Astrocyte (in vitro differentiated cells and primary cell): ENCODE measurements at places on chromosomes 2 and 18.

- H3K4me3 ChIP-seq, result no peak overlapping the region
- H3K4me1 ChIP-seq, result peaks cover 74% of the 10 kb centered on the region
- peaks cover 4% of the 10 kb centered on the region for H3K36me3 ChIP-seq
- H3K27ac ChIP-seq, result peak overlapping the region; percentile 98
- no peaks in the 10 kb centered on the region for H3K27me3 ChIP-seq
These were observed 261.1 kb upstream of the RASGRP3 start for GRCh38 chr2:33215299-33215698.

DNA sequence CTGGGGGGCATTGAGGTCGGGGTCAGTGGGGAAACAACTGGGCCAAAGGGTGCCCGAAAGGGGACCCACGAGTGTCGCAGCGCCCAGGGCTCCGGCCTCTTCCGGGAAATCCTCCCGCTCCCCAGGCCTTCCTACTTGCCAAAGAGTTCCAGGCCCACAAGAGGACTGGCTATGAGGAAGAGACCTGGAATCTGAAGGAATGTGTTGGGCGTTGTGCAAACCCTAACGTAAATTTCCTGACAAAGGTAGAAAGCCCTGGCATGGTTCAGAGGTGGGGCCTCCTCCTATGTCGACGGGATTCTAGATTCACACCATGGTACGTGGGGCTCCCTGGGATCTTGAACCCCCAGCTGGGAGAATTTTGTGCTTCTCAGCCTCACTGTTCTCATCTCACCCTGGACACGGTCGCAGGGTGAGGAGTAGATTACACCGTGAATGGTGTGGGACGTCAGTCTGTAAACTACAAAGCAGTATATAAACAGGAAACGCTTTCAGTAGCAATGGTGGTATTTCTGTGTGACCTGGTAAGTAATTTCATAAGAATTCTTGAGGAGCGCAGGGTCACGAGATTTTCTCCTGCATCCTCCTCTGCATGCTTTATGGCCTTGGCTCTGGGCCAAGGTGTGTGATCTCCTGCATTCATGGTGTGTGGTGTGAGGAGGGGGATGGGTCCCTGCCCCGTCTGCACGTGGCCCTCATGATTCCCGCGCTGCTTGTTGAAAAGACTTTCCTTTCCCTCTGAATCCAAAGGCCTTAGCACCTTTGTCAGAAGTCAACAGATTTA, 868 bp downstream of the HSBP1L1 start:
- H3K4me1 ChIP-seq, result peaks cover 32% of the 10 kb centered on the region
- H3K27me3 ChIP-seq, result no peaks in the 10 kb centered on the region
- H3K4me3 ChIP-seq, result peak overlapping the region; percentile 34
- DNase-seq, result peak; percentile 71

DNA sequence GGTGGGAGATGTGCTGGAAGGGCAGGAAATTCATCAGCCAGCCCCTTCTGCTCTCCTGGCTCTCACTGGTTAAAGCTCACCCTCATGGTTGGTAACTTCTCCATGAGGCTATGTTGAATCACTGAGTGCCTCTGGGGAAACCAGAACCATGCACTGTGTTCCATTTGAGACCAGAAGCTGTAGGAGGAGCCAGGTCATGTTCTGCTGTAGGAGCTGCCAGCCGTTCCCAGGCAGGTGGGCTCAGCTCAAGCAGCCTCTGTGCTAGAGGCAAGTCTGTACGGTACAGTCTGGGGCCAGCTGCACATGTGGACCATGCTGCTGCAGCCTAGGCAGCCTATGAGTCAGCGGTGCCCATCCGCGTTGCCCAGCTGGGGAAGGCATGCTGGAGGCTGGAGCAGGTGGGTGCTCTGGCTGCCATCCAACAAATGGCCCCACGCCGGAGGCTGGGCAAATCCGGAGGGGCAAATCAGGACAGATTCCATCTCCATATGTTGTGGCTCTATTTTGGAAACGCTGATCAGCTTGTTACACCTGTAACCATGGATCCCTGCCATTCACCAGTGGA, 22.0 kb upstream of the KCNF1 start:
- H3K4me1 ChIP-seq, result no peaks in the 10 kb centered on the region
- H3K27ac ChIP-seq, result no peak overlapping the region
- no peak for DNase-seq
- no peak overlapping the region for H3K4me3 ChIP-seq

- H3K27ac ChIP-seq, result no peak overlapping the region
- no peaks in the 10 kb centered on the region for H3K36me3 ChIP-seq
- no peaks in the 10 kb centered on the region for H3K4me1 ChIP-seq
- H3K27me3 ChIP-seq, result no peaks in the 10 kb centered on the region
- peak; percentile 13 for DNase-seq
These were observed 211.6 kb upstream of the MMADHC start for GRCh38 chr2:149799013-149799705.

DNA sequence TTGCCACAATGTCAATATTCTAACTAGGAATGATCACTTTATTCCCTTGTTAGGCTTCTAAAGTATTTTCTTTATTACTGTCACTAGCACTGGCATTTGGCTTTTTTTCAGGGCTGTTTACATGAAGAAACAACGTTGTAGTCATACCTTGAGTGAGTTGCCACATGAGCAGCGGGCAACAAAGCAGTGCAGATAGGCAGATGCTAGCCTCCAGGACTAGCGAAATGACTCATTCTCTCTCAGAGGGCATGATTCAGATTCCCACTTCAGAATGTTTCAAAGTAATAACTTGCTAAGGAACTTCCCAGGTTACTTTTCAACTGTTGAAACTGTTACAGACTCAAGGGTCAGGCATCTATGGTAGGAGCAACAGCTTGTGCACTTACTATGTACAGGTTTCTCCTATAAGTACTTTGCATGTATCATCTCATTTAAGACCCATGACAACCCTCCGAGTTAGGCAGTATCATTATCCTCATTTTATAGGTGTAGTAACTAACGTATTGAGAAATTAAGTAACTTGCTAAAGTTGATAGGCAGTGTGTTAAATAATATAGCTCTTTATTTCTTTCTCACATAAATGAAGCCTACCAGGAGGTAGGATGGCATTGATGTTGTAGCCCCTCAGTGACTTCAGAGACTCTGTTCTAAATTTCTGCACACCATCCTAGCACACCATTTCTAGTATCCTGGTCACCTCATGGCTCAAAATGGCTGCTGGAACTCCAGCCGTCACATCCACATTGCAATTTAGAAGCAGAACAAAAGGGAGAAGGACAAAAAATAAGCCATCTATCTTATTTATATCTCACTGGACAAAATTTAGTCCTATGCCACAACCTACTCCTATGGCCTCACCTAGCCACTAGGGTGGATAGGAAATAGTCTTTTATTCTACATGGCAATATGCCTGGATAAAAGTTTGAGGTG, 83.3 kb downstream of the ICOS start:
- H3K27me3 ChIP-seq, result peaks cover under 1% of the 10 kb centered on the region
- no peak overlapping the region for H3K27ac ChIP-seq
- H3K4me3 ChIP-seq, result no peak overlapping the region

- no peak overlapping the region for H3K27ac ChIP-seq
- no peaks in the 10 kb centered on the region for H3K36me3 ChIP-seq
- no peak for DNase-seq
- no peaks in the 10 kb centered on the region for H3K4me1 ChIP-seq
- H3K27me3 ChIP-seq, result no peaks in the 10 kb centered on the region
- no peak overlapping the region for H3K4me3 ChIP-seq
These were observed 243.2 kb upstream of the KCNH7 start for GRCh38 chr2:163081754-163082153.

GRCh38 chr2:129742415-129743180, 236.9 kb upstream of the RAB6C start:
- H3K27ac ChIP-seq, result no peak overlapping the region
- H3K4me1 ChIP-seq, result no peaks in the 10 kb centered on the region
- no peak for DNase-seq
- no peaks in the 10 kb centered on the region for H3K27me3 ChIP-seq
- no peaks in the 10 kb centered on the region for H3K36me3 ChIP-seq

DNA sequence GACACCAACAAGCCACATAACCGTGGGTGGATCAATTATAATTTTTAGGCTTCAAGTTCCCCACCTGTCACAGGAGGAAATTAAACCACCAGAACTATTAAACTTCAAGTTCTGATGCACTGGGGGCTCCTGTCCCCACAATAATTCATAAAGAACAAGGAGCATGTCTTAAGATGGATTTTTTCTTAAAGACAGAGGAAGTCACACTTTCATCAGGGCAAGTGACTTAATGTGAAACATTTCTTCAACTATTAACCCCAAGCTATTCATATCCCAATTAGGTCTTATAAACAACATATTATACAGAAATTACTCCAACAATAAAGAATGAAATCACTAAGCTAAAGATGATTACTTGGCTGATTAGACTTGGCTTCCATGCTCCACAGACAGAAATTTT, 292.5 kb downstream of the ETAA1 start:
- H3K36me3 ChIP-seq, result no peaks in the 10 kb centered on the region
- no peak overlapping the region for H3K27ac ChIP-seq
- DNase-seq, result no peak
- no peaks in the 10 kb centered on the region for H3K4me1 ChIP-seq

GRCh38 chr2:73243884-73244570, 9.9 kb downstream of the CCT7 start:
- H3K4me1 ChIP-seq, result peaks cover 21% of the 10 kb centered on the region
- no peak overlapping the region for H3K4me3 ChIP-seq
- no peak overlapping the region for H3K27ac ChIP-seq
- H3K27me3 ChIP-seq, result no peaks in the 10 kb centered on the region
